ENCODE measurements at places on chromosomes 11 and 22. TPM values are rescaled to one million over a fixed set of nuclear protein-coding genes. Genes with fewer than 3 reads are reported as not detected.

- H3K4me1 ChIP-seq = peaks cover 5% of the 10 kb centered on the region
- no peaks in the 10 kb centered on the region for H3K27me3 ChIP-seq
- peak overlapping the region; percentile 22 for H3K27ac ChIP-seq
- peaks cover 38% of the 10 kb centered on the region for H3K36me3 ChIP-seq
These were observed 71.3 kb downstream of the ATXN10 start for GRCh38 chr22:45742866-45743450.

DNA sequence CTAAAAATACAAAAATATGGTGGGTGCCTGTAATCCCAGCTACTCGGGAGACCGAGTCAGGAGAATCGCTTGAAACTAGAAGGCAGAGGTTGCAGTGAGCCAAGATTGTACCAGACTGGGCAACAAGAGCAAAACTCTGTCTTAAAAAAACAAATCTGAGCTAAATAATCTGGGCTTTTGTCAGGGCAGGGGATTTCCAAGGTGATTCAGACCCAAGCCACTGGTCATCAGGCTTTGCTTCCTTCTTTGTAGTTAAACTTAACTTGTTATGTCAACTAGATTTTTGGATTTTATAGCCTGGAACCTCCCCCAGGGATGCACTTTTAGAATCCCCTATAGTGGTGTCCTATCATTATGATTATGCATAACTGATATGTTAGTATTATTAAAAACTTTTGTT, 27.0 kb upstream of the SLC22A8 start:
- no peaks in the 10 kb centered on the region for H3K36me3 ChIP-seq
- no peak for DNase-seq
- no peaks in the 10 kb centered on the region for H3K4me1 ChIP-seq
- H3K4me3 ChIP-seq = no peak overlapping the region
- peaks cover 8% of the 10 kb centered on the region for H3K27me3 ChIP-seq

- H3K4me1 ChIP-seq = no peaks in the 10 kb centered on the region
- H3K27ac ChIP-seq = no peak overlapping the region
- H3K36me3 ChIP-seq = no peaks in the 10 kb centered on the region
- peaks cover 7% of the 10 kb centered on the region for H3K27me3 ChIP-seq
These were observed 178.3 kb upstream of the NECTIN1 start for GRCh38 chr11:119907122-119907851.

- DNase-seq = no peak
- H3K4me1 ChIP-seq = peaks cover 5% of the 10 kb centered on the region
- H3K4me3 ChIP-seq = no peak overlapping the region
- no peaks in the 10 kb centered on the region for H3K27me3 ChIP-seq
- no peak overlapping the region for H3K27ac ChIP-seq
- peaks cover 33% of the 10 kb centered on the region for H3K36me3 ChIP-seq
These were observed 27.9 kb downstream of the SLC25A17 start for GRCh38 chr22:40791241-40791640.

DNA sequence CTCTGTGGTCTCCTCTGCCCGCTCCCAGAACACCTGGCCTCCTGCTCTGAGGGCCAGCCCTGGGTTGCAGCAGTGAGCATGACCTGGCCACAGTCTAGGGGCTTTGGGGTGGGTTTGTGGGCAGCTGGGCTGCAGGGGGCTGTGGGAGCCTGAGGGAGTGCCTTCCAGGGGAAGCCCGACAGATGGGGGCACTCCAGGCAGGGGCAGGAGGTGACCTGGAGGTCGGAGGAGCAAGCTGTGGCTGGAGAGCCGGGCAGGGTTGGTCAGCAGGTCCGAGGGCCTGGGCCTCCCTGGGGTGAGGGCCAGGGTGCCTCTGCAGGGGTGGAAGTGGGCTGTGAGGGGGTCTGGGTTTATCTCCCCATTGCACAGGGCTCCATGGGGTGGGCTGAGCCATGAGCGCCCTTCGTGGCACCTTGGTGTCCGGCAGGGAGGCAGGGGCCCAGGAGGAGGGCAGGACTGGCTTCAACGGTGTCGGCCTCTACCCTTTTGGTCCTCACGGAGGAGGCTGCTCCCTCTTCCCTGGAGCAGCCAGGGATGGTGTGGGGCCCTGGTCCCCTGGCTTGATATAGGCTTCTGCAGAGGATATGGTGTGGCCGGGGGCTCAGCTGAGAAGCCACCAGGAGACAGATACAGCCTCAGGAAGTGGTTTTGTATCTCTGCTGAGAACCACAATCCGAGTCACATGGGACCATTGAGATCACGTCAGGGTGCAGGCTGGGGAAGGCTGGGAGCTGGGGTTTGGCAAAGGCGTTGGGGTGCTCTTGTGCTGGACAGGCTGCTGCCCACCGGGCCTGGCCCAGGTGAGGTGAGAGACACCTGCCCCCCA, 22.3 kb downstream of the KCNQ1 start:
- H3K36me3 ChIP-seq = no peaks in the 10 kb centered on the region
- peaks cover 11% of the 10 kb centered on the region for H3K27me3 ChIP-seq
- peak; percentile 61 for DNase-seq
- H3K4me1 ChIP-seq = peaks cover 19% of the 10 kb centered on the region
- H3K4me3 ChIP-seq = peak overlapping the region; percentile 19

- peaks cover 20% of the 10 kb centered on the region for H3K4me1 ChIP-seq
- H3K27ac ChIP-seq = no peak overlapping the region
- peaks cover 27% of the 10 kb centered on the region for H3K36me3 ChIP-seq
- no peak overlapping the region for H3K4me3 ChIP-seq
- DNase-seq = no peak
These were observed 616 bp upstream of the CPT1B start for GRCh38 chr22:50578776-50579310.

DNA sequence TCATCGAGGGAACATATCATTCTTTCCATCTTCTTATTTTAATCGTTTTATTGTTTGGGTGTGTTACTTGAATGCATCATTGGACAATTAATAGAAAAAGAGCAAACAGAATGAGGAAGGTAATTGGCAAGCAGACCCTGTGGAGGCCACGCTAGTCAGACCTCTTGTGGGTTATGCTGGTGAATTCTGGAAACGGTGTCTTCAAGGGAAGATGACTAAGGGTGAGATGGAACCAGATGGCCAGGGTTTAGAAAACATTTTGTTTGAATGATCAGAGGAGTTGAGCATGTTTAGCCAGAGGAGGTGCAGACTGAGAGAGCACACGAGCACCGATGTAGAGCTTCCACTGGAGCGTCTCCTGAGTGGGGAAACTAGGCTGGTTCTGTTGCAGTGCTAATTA, 8.5 kb downstream of the ST14 start:
- no peak for DNase-seq
- H3K4me3 ChIP-seq = no peak overlapping the region
- H3K36me3 ChIP-seq = no peaks in the 10 kb centered on the region
- no peak overlapping the region for H3K27ac ChIP-seq
- peaks cover 23% of the 10 kb centered on the region for H3K27me3 ChIP-seq

- H3K4me3 ChIP-seq = no peak overlapping the region
- peaks cover 4% of the 10 kb centered on the region for H3K4me1 ChIP-seq
- no peaks in the 10 kb centered on the region for H3K36me3 ChIP-seq
These were observed 16.3 kb downstream of the CRYBB2 start for GRCh38 chr22:25235547-25236290.

GRCh38 chr11:125235071-125235471, 70.5 kb downstream of the PKNOX2 start:
- no peaks in the 10 kb centered on the region for H3K4me1 ChIP-seq
- H3K27ac ChIP-seq = no peak overlapping the region
- DNase-seq = no peak
- H3K36me3 ChIP-seq = no peaks in the 10 kb centered on the region
- H3K27me3 ChIP-seq = peaks cover 15% of the 10 kb centered on the region
- no peak overlapping the region for H3K4me3 ChIP-seq

DNA sequence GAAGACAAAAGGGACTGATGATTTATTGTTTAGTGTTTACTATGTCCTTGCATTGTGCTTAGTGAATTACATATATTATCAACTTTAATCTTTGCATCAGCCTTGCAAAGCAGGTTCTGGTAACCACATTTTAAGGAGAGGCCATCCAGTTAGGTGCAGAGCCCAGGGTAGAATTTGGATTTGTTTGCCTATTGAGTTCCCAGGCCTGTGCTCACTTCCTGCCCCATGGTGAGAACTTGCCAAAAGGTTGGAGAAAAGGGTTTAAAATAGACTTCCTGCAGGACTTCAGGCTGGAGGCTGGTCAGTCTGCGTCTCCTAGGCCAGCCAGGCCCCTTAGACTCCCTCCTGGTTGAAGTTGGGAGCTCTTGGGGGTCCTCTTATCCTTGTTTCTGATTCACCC, 72.1 kb downstream of the ATXN10 start:
- no peak for DNase-seq
- no peak overlapping the region for H3K4me3 ChIP-seq
- H3K27ac ChIP-seq = no peak overlapping the region
- peaks cover 35% of the 10 kb centered on the region for H3K36me3 ChIP-seq
- H3K27me3 ChIP-seq = no peaks in the 10 kb centered on the region
- H3K4me1 ChIP-seq = peaks cover 5% of the 10 kb centered on the region

- H3K27ac ChIP-seq = no peak overlapping the region
- DNase-seq = no peak
- H3K4me1 ChIP-seq = no peaks in the 10 kb centered on the region
- H3K4me3 ChIP-seq = no peak overlapping the region
These were observed 61.1 kb upstream of the PHOX2A start for GRCh38 chr11:72305077-72305476.

GRCh38 chr11:45158210-45158731, 11.8 kb downstream of the PRDM11 start:
- H3K27ac ChIP-seq = no peak overlapping the region
- no peak for DNase-seq
- H3K36me3 ChIP-seq = no peaks in the 10 kb centered on the region
- H3K27me3 ChIP-seq = no peaks in the 10 kb centered on the region

The PDE3B gene
- 64.0 TPM for total RNA-seq

The POU2AF2 gene
- total RNA-seq = not detected

The GLYATL1 gene
- not detected for total RNA-seq

The MS4A8 gene
- total RNA-seq = not detected

The OR5L2 gene
- total RNA-seq = not detected

The OR4D5 gene
- total RNA-seq = not detected

The PVALB gene
- total RNA-seq = not detected

The ABCC8 gene
- 0.31 TPM for total RNA-seq

The MRGPRE gene
- not detected for total RNA-seq

The NLRP10 gene
- not detected for total RNA-seq

The MS4A13 gene
- total RNA-seq = not detected
